Naive thymus-derived CD4-positive, alpha-beta T cell (primary cell): ENCODE measurements at places on chromosomes 11 and 22. TPM values are rescaled to one million over a fixed set of nuclear protein-coding genes. Genes with fewer than 3 reads are reported as not detected.
A peak's percentile ranks its signal among the peaks of the same experiment; 100 is the strongest.

Gene DDTL
- total RNA-seq, result 3.6 TPM

Gene CCDC87
- 1.2 TPM for total RNA-seq

Gene KCNJ1
- not detected for total RNA-seq

GRCh38 chr11:116534270-116534975 is 238.4 kb downstream of the BUD13 start:
- no peaks in the 10 kb centered on the region for H3K27me3 ChIP-seq
- no peak overlapping the region for H3K4me3 ChIP-seq
- H3K27ac ChIP-seq, result no peak overlapping the region

DNA sequence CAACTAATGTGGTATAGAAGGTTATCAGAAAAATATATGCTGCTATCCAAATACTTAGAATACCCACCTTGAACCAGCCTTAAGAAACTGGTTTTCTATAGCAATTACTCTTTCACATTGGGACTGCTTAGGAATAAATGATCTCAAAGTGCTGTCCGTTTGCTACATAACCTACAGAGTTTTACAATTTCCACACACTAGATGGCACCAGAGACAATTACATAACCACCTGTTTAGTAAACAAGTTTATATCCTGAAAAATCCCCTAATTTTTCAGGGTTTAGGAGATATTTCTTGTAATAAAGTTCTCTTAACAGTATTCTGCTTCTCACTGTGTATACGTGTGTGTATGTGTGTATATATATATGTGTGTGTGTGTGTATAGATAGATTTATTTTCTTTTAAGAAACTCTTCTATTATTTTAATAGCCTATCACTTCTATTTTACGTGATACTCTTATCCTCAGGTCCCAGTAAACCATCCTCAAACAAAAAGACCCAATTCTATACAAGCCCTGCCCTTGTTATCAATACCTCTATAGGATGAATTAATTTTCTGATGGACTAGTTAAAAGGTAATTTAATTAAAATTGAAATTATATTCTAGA is 6.7 kb upstream of the OR5I1 start:
- DNase-seq, result no peak
- H3K36me3 ChIP-seq, result no peaks in the 10 kb centered on the region
- H3K4me3 ChIP-seq, result no peak overlapping the region
- no peaks in the 10 kb centered on the region for H3K4me1 ChIP-seq

DNA sequence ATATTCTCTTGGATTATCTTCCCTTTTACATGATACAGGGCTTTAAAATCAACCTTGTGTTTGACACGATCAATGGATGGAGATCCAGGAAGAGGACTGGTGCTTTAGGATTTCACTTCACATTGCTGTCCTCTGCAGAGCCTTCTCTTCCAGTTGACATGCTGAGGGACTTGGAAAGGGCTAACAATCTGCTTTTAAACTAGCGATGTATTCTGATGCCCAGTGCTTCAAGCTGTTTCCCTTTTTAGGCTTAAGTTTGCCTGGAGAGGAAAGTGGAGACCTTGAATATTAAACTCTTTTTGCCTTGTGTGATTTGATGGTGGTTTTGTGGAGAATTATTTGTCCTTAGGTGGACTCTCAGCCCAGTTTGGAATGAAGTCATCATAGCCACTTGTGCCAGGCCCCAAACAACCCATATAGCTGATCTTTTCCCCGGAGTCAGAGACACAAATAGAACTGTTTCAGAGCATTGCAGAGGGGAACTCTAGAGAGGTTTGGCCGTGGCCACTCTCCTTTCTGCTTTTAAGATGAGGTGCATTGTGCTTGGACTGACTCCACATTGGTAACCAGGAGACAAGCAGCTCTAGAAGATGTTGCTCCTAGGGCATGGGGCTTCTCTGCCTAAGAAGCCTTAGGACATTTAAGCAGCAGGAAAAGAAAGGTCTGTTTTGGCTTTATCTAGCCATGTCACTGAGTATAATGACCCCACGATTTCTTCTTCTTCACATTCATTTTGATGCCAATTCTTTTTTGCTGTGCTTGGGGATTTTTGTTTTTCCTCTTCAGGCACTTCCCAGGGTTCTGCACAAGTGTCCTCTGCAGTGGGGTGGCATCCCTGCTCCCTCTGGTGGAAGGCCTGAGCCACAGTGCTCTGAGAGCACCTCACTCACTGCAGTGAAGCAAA is 152.8 kb downstream of the NCAM1 start:
- H3K27ac ChIP-seq, result no peak overlapping the region
- H3K4me1 ChIP-seq, result no peaks in the 10 kb centered on the region
- no peak overlapping the region for H3K4me3 ChIP-seq
- no peaks in the 10 kb centered on the region for H3K27me3 ChIP-seq
- no peak for DNase-seq
- H3K36me3 ChIP-seq, result no peaks in the 10 kb centered on the region

DNA sequence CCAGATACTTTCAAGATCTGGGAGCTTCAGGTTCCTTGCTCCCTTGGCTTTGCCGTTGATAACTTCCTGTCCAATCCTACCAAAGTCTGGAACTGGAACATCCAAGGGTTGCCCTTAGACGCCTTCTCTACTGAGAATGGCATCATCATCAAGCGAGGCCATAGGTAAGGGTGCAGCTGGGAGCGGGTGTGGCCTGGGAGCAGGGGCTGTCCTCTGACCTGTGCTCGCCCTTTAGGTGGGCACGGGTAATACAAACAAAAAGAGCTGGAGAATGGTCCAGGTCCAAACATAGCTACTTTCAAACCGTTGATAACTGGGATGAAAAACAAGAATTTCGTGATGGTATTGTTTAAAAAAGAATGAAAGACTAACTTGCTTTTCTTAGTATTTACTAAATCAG is 25.0 kb downstream of the CASP12 start:
- peaks cover 29% of the 10 kb centered on the region for H3K4me1 ChIP-seq
- no peak overlapping the region for H3K4me3 ChIP-seq
- no peaks in the 10 kb centered on the region for H3K36me3 ChIP-seq
- no peaks in the 10 kb centered on the region for H3K27me3 ChIP-seq

DNA sequence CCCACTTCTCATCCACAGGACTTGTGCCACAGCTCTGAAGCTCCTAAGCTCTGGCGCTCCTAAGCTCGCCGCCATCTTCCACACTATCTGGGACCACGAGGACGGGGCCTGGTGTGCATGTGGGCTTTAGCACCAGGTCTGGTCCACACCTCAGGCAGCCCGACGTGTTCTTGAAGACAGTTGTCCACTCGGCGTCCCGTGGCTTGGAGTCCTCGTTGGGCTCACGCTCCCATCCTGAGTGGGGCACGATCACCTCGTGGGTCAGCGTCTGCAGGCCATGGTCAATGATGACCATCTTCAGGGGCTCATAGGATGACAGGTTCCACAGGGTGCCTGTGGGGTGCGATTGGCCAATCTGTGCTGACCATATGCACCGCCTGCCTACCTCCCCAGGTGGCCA is 37.1 kb upstream of the TXNRD2 start:
- no peak overlapping the region for H3K27ac ChIP-seq
- H3K4me3 ChIP-seq, result no peak overlapping the region

DNA sequence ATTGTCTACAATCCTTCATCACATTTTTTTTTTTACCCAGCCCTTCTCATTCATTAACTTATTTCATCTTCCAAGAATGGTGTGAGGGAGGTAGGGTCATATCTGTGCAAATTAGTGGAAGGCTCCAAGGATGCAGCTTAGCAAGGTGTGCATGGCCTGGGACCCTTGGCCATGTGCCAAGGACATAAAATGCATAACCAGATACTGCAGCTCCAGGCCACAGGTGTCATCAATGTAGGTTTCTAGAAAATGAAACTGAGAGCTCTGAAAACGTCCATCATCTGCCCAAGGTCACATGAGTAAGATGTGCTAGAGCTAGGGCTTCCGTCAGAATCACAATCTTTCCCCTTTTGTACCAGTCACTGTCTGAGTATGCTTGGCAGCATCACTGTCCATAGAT is 29.8 kb downstream of the ANKK1 start:
- H3K27ac ChIP-seq, result no peak overlapping the region
- H3K27me3 ChIP-seq, result no peaks in the 10 kb centered on the region
- H3K4me3 ChIP-seq, result no peak overlapping the region
- no peak for DNase-seq
- H3K4me1 ChIP-seq, result no peaks in the 10 kb centered on the region
- H3K36me3 ChIP-seq, result no peaks in the 10 kb centered on the region

DNA sequence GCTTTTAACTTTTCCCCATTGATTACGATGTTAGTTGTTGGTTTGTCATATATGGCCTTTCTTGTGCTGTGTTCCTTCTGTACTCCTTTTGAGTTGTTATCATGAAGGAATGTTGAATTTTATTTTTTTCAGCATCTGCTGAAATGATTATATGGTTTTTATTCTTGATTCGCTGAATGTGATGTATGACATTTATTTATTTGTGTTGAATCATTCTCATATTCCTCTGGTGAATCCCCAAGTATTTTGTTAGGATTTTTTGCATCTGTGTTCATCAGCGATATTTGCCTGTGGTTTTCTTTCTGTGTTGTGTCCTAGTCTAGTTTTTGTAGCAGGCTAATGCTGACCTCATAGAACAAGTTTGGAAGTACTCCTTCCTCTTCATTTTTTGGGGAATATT is 78.2 kb downstream of the GGT1 start:
- H3K4me3 ChIP-seq, result no peak overlapping the region
- H3K4me1 ChIP-seq, result no peaks in the 10 kb centered on the region
- H3K27me3 ChIP-seq, result peaks cover 10% of the 10 kb centered on the region
- DNase-seq, result no peak
- no peaks in the 10 kb centered on the region for H3K36me3 ChIP-seq

GRCh38 chr11:81492923-81493445 is 1240.7 kb downstream of the FAM181B start:
- H3K27ac ChIP-seq, result no peak overlapping the region
- H3K4me1 ChIP-seq, result no peaks in the 10 kb centered on the region
- no peaks in the 10 kb centered on the region for H3K27me3 ChIP-seq
- H3K36me3 ChIP-seq, result no peaks in the 10 kb centered on the region
- DNase-seq, result no peak

GRCh38 chr22:49958931-49959781 is 1.4 kb upstream of the PIM3 start:
- peaks cover 24% of the 10 kb centered on the region for H3K4me1 ChIP-seq
- DNase-seq, result no peak
- H3K4me3 ChIP-seq, result peak overlapping the region; percentile 64
- H3K27ac ChIP-seq, result peak overlapping the region; percentile 90

- H3K36me3 ChIP-seq, result no peaks in the 10 kb centered on the region
- no peaks in the 10 kb centered on the region for H3K27me3 ChIP-seq
- no peak for DNase-seq
- H3K27ac ChIP-seq, result no peak overlapping the region
- H3K4me3 ChIP-seq, result no peak overlapping the region
Observed at GRCh38 chr11:63244862-63245261, 1.5 kb upstream of the SLC22A25 start.

- H3K27ac ChIP-seq, result no peak overlapping the region
- H3K27me3 ChIP-seq, result no peaks in the 10 kb centered on the region
- no peak overlapping the region for H3K4me3 ChIP-seq
- no peak for DNase-seq
- H3K4me1 ChIP-seq, result peaks cover 6% of the 10 kb centered on the region
- H3K36me3 ChIP-seq, result no peaks in the 10 kb centered on the region
Observed at GRCh38 chr11:61480994-61481335, 27.6 kb upstream of the LRRC10B start.

DNA sequence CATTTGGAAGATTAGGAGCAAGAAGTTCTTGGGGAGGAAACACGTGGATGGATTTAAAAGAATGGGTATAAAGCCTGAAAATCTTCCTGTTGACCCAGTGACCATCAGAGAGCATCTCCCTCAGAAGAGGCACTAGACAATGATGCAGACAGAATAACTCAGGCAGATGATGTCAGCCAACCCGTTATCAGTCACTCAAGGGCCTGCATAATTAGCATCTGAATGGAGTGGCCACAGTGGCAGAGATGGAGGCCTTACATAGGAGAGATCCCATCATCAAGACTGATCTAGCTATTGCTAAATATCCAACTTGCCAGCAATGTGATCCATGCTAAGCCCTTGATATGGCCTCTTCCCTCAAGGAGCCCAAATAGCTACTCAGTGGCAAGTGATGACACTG is 70.7 kb upstream of the CD82 start:
- H3K27ac ChIP-seq, result no peak overlapping the region
- H3K4me3 ChIP-seq, result no peak overlapping the region
- no peaks in the 10 kb centered on the region for H3K27me3 ChIP-seq
- no peak for DNase-seq
- no peaks in the 10 kb centered on the region for H3K4me1 ChIP-seq
- no peaks in the 10 kb centered on the region for H3K36me3 ChIP-seq

GRCh38 chr11:114163229-114163631 is 103.7 kb downstream of the ZBTB16 start:
- H3K36me3 ChIP-seq, result no peaks in the 10 kb centered on the region
- H3K4me1 ChIP-seq, result peaks cover 47% of the 10 kb centered on the region
- no peak overlapping the region for H3K27ac ChIP-seq
- no peak overlapping the region for H3K4me3 ChIP-seq

- no peaks in the 10 kb centered on the region for H3K27me3 ChIP-seq
- no peak overlapping the region for H3K4me3 ChIP-seq
- no peak overlapping the region for H3K27ac ChIP-seq
- no peaks in the 10 kb centered on the region for H3K4me1 ChIP-seq
Observed at GRCh38 chr11:78039919-78040671, 17.0 kb upstream of the KCTD14 start.

GRCh38 chr22:50713008-50713385 is 25.0 kb upstream of the ACR start:
- H3K27ac ChIP-seq, result no peak overlapping the region
- H3K36me3 ChIP-seq, result no peaks in the 10 kb centered on the region
- H3K4me3 ChIP-seq, result no peak overlapping the region
- no peaks in the 10 kb centered on the region for H3K4me1 ChIP-seq
- no peak for DNase-seq

DNA sequence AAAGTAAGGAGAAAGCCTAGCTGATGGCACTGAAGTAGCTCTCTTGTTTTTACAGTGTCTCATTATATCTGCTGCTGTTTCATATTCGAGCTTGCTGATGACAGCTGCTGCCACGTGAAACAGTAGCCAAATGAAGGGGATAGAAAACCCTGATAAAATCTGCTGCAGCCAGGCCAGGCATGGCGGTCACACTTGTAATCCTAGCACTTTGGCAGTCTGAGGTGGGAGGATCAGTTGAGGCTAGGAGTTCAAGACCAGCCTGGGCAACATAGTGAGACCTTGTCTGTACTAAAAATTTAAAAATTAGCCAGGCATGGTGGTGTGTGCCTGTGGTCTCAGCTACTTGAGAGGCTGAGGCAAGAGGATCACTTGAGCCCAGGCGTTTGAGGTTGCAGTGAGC is 13.4 kb downstream of the IFT46 start:
- H3K4me1 ChIP-seq, result no peaks in the 10 kb centered on the region
- H3K36me3 ChIP-seq, result peaks cover 33% of the 10 kb centered on the region
- no peaks in the 10 kb centered on the region for H3K27me3 ChIP-seq

GRCh38 chr11:126485986-126486635 is 130.6 kb downstream of the ST3GAL4 start:
- DNase-seq, result no peak
- no peak overlapping the region for H3K27ac ChIP-seq
- H3K4me3 ChIP-seq, result no peak overlapping the region

GRCh38 chr22:32544953-32545558 is 70.4 kb downstream of the FBXO7 start:
- H3K4me1 ChIP-seq, result no peaks in the 10 kb centered on the region
- no peaks in the 10 kb centered on the region for H3K27me3 ChIP-seq
- H3K36me3 ChIP-seq, result no peaks in the 10 kb centered on the region
- H3K4me3 ChIP-seq, result no peak overlapping the region
- DNase-seq, result no peak

- H3K27ac ChIP-seq, result no peak overlapping the region
- DNase-seq, result no peak
Observed at GRCh38 chr11:27194976-27195375, 154.4 kb downstream of the BBOX1 start.
